ENCODE measurements at places on chromosomes 12 and 14.

DNA sequence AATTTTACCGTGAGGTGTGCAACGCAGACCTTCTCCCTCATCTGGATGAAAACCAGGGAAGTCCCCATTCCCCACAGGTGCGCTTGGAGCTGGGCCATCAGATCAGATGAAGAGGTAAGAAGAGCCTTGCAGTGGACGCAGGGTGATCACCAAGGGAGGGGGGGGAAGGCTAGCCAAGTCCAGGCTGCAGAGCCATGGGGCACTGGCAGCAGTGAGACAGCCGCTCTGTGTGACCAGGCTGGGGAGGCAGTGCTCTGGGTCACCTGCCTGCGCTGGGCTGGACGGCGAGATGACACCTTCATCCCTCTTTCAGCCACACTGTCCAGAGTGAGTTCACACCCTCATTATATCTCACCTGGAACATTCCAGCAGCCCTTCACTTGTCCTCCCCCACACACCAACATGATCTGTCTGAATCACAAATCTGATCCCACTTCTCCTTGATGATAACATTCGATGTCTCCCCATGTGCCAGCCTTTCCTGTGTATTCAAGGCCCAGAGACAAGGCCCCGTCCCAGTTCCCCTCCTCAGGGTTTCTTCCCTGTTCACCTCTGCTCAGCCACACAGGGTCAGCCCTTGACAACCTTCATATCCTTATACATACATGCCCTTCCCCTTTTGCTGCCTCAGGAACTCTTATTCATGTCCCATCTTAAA is 65.9 kb upstream of the VASH1 start:
- no peak for DNase-seq

GRCh38 chr12:77299001-77299400 is 233.6 kb upstream of the E2F7 start:
- DNase-seq, result no peak

GRCh38 chr14:99137913-99138571 is 134.0 kb downstream of the BCL11B start:
- no peak for DNase-seq

GRCh38 chr14:105947599-105947998 is 421.2 kb downstream of the TMEM121 start:
- no peak for DNase-seq

GRCh38 chr12:51323966-51324895 is at the start of gene BIN2:
BIN2 (minus strand) TSS chr12:51324174; CDS start chr12:51324102, 72 bp downstream.
- DNase-seq, result no peak

- DNase-seq, result no peak
These were observed 11.8 kb upstream of the DUSP6 start for GRCh38 chr12:89364058-89364457.

DNA sequence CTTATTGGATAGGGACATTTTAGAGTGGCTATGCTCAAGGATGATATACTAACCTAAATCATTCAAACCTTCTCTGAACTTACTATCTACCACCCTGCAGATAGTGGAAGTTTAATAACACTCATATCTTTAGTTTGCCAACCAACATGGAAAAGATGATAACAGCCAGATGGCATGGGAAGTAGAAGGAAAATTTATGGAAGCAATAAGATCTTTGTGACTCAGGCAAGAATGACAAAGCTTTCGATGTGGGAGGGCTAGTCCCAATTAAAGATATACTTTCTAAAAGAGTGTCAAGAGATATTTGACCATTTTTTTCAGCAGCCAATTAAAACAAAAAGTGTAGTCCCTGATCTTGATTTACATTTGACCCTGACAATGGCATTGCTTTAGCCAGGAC is 631.7 kb downstream of the RPS29 start:
- DNase-seq, result no peak

DNA sequence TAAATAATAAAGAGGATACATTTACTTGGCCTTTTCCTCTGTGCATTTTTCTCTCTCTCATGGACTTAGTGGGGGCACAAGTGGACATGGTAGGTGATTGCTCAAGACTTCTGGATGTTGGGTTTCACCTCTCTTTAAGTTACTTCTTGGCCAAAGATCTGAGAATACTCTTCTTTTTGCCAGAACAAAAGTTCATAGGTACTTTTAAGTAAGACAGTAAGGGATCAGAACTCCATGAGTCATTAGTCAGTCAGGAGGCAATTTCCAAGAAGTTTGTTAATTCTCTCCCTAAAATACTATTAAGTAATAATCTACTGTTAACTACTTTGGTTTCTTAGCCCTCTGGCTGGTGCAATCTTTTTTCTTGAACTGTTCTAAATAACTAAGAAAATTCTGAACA is 84.2 kb downstream of the GRIP1 start:
- DNase-seq, result no peak

DNA sequence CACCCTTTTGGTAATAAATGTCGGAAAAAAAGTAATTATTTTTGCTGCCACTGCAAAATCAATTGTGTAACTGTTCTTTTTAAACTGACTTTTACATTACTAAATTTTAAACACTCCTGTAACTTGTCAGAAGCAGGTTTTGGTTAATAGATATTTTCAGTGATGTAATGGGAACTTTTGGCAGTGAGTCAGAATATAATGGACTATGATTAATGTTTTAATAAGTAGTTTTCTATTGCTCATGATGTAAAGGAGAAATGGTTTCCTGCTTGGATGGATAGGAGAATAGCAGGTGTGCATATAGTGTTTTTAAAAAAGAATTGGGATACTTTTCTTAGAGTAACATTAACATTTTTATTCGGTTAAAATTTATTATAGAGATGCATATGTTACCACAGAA is 58.8 kb downstream of the TRMT5 start:
- DNase-seq, result peak; percentile 82

GRCh38 chr12:113142173-113142885 is 6.8 kb upstream of the RASAL1 start:
- DNase-seq, result no peak

DNA sequence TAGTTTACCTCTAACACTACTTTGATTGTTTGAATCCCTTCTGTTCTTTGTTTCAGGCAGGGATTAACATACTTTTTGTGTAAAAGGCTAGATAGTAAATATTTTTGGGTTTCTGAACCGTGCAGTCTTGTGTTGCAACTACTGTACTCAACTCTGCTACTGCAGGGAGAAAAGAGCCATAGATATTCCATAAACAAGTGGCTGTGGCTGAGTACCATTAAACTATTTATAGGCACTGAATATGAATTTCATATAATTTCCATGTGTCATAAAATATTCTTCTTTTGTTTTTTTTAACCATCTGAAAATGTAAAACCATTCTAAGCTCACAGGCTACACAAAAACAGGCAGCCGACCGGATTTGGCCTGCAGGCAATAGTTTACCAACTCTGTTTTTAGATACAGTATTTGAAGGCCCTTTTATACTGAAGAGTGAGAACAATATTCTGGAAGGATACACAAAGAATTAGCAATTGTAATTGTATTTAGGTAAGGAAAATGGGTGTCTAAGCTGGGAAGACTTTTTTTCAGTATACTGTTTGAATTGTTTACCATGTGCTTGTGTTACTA is 15.7 kb downstream of the NR1H4 start:
- no peak for DNase-seq

DNA sequence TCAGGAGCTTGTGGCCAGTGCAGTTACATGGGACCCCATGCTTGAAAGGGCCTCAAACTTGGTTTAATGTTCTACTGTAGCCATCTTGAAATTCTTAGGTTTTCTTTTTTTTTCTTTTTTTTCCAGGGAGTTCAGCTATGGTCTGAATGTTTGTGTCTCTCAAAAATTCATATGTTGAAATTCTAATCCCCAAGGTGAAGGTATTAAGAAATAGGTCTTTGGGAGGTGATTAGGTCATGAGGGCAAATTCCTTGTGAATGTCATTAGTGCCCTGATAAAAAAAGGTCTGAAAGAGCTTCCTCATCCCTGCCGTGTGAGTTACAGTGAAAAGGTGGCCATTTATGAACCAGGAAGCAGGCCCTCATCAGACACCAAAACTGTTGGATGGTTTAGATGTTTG is 324.1 kb downstream of the C12orf75 start:
- DNase-seq, result no peak

DNA sequence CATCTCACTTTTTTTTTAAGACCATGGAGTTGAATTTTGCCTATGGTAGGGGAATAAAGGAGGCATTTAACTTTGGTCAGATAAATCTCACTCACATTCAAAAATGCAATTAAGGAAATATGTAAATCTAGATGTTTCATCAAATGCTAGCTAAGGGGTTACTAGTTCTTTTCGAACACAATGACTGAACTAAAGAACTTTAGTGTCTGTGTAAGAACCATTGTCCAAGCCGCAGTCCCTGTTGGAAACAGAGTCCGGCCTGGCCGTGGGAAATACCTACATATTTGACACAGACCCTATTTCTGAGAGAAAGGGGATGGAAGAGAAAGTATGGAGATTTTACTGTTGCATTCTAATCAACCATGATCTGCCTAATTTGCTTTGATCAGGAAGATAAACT is 17.4 kb downstream of the LGR5 start:
- DNase-seq, result no peak

DNA sequence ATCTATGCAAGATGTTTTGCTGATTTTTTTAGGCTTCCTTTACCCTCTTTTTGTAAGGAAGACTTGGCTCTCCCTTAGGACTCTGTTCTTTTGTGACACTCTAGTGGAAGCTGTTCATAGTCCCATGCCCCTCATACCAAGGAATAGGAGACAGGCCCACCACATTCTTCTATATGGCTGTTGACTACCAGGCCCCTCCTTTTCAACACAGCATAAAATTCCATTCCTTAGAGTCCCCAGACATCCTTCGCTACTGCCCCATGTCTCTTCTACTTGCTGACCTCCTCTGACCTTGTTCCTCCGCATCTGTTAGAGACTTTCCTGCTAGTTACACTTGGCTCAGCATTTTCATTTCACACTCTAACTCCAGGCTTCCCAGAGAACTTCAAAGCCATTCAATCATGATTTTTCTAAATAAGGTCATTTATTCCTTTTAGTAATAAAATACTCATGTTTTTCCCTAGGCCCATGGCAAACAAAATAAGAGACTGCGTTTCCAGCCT is 9.7 kb downstream of the PIK3C2G start:
- DNase-seq, result no peak

DNA sequence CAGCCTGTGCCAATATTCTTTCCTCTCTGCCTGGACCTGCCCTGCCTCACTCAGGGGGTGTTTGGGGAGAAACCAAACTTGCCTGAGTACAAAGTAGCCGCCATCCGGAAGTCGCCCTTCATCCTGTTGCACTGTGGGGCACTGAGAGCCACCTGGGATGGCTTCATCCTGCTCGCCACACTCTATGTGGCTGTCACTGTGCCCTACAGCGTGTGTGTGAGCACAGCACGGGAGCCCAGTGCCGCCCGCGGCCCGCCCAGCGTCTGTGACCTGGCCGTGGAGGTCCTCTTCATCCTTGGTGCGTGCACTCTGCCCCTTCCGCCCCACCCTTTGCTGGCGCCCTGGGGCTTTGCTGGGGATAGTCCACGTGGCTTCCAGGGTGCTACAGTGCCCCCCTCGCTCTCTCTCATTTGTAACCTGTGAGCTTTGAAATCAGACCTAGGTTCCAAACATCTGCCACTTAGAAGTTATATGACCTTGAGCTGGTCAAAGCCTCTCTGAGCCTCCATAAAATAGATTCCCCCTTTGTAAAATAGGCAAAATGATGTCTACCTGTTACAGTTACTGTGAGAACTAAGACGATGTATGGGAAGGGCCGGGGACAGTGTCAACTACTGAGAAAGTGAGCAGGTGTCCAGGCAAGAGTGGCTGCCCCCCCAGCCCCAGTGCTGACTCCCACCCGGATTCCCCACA is 4.5 kb downstream of the KCNH3 start:
- DNase-seq, result no peak

GRCh38 chr12:111130336-111130735 is 210.0 kb upstream of the MYL2 start:
- DNase-seq, result no peak

DNA sequence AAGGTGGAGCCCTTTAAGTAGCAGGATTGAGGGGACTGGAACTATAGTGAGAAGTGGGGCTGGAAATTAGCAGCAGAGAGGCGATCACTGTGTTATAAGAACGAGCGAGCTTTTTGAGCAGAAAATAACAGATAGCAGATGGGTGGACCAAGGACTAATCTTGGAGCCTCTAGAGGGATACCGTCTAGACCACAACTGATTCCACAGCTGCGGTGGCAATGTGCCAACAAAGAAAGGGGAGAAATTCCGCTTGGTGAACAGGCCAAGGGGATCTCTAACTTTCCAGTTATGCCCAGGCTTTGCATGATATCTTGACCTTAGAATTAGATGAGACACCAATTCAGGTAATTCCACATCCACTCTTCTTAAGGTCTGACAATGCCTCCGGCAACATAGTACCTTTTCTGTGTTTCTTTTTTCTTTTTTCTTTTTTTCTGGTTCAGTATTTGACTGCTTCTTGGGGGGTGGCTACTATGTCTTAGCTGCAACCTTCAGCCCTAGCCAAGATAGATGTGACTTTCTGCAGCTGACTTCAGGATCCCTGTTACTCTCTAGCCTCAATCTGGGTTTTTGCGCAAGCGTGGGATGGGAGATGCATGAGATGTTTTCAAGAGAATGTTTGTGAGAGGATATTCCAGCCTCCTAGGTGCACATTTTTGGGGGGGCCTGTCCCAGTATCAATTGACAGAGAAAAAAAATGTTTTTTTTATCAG is 143.4 kb upstream of the CPSF6 start:
- no peak for DNase-seq

DNA sequence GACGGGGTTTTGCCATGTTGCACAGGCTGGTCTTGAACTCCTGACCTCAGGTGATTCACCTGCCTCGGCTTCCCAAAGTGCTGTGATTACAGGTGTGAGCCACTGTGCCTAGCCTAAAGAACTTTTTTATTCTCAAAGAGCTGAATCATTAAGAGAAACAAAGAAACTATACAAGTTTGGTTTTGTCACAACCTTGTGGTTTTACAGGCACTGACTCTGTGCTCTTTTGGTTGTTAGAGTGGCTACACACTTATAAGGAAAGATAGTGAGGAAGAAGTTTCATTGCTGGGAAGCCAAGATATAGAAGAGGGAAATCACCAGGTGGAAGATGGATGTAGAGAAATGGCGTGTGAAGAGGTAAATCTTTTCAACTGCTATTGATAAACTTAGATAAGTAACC is 10.1 kb upstream of the DNAH10 start:
- no peak for DNase-seq

- DNase-seq, result peak; percentile 16
These were observed 1.0 kb downstream of the NACA start for GRCh38 chr12:56723889-56724700.

DNA sequence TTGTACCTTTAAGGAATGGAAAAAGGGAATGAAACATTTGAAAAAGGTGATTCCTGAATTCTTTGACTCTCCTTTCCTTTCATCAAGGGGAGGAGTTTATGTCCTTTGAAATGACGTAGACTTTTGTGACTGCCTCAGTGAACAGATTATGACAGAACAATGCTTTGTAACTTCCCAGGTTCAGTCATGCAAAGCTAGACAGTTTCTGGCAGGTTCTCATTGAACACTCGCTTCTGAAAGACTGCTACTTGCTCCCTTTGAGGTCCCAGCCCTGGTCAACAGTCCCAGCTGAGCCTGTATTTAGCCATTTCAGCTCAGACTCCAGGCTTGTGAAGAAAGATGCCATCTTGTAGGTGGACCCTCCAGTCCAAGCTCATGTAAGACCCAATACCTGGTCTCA is 1178.9 kb downstream of the BCL11B start:
- no peak for DNase-seq

- no peak for DNase-seq
These were observed 4.3 kb upstream of the KRT81 start for GRCh38 chr12:52295663-52296062.

- DNase-seq, result no peak
These were observed 2.1 kb upstream of the ATP23 start for GRCh38 chr12:57939291-57939690.
